ENCODE measurements at places on chromosomes 11 and 22.

- no peak for DNase-seq
Observed at GRCh38 chr11:105108247-105108646, 31.3 kb downstream of the CARD18 start.

GRCh38 chr22:20111045-20111688 is 4.7 kb upstream of the RANBP1 start:
- peak; percentile 75 for DNase-seq

- DNase-seq = peak; percentile 38
Observed at GRCh38 chr11:93740730-93741093, 583 bp downstream of the TAF1D start.

GRCh38 chr11:125063429-125064043 is 431 bp downstream of the SLC37A2 start:
- DNase-seq = peak; percentile 66

DNA sequence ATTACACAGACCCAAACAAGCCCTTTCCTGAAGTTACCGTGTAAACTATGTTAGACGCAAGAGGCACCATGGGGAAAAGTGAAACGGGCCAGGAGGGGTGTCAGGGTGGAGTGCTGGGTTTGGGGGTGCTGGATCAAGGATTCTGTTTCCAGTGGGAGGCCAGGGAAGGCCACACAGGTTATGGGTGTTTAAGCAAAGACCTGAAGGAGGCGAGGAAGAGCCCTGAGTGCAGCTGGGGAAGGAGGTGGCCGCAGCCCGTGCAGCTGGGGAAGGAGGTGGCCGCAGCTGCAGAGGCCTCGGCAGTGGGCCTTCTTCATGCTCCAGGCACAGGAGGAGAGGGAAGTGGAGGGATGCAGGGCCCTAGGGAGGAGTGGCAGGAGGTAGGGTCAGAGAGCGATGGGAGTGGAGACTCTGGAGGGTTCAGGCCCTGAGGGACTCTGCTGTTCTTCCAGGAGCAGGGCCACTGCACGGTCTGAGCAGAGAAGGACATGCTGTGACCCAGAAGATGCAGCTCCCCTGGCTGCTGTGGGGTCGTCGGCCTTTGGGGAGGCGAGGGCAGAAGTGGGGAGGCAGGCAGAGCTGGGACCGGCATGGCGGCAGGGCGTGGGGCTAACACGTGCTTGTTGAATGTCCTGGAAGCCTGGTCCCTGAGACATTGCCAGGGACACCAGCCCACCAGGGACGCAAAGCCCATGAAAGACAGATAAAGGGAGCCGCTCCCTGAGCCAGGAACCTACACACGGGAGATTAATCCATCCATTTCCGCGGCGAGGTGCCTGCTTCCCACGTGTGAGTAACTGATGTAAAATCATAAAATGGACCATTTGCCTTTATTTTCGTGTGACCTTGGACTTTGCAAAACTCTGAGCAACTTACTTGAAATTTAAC is 1049.1 kb downstream of the BRD1 start:
- no peak for DNase-seq

DNA sequence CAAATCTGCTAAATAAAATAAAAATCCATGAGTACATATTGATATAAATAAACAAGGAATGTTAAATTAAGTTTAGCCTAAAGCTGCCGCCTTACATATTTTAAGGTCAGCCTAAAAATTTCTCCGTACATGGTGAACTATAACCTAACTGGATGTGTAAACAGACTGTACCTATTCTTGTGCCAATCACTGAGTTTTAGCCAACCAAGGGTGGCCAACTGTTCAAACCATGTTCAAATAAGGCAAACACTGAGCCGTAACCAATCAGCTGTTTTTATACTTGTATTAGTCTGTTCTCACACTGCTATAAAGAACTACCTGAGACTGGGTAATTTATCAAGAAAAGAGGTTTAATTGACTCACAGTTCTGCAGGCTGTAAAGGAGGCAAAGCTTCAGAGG is 8.6 kb upstream of the QSER1 start:
- no peak for DNase-seq

GRCh38 chr11:75594211-75594610 is 32.2 kb downstream of the SERPINH1 start:
- no peak for DNase-seq

DNA sequence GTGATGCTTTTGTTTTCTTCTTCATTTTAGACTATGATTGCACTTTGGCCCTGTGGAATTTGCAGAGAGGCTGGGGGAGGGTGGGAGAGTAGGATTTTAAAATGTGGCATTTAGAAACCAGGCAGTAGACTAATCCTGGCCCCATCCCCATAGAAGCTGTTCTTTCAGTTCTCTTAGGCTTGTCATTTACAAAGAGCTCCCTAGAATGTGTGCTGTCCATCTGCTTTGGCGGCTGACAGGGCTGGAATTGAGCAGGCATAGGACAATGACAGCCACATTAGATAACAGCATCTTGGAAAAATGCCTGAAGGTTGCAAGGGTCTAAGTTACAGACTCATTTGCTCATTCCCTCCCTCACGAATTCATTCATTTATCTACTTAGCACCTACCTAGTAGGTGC is 9.8 kb downstream of the INSC start:
- no peak for DNase-seq

DNA sequence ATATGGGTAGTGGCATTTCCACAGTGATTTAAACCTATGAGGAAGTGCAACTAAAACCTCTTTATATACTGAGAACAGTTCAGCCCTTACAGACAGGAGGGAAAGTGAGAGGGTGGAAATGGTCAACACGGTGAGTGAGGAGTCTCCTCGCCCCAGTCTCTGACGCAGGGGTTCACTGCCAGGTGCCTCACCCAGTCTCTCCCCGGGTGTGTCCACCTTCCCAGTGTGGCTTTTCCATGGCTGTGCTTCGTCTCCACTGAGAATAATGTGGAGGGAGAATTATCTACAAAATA is 116.6 kb upstream of the TOP3B start:
- no peak for DNase-seq

GRCh38 chr22:24289741-24290163 is 19.1 kb downstream of the SPECC1L start:
- no peak for DNase-seq

GRCh38 chr11:10856689-10857458 is 979 bp downstream of the ZBED5 start:
- DNase-seq = peak; percentile 37

- DNase-seq = no peak
Observed at GRCh38 chr11:47480762-47481161, 31.8 kb upstream of the RAPSN start.

GRCh38 chr11:25613865-25614264 is 718.1 kb upstream of the ANO3 start:
- DNase-seq = no peak

DNA sequence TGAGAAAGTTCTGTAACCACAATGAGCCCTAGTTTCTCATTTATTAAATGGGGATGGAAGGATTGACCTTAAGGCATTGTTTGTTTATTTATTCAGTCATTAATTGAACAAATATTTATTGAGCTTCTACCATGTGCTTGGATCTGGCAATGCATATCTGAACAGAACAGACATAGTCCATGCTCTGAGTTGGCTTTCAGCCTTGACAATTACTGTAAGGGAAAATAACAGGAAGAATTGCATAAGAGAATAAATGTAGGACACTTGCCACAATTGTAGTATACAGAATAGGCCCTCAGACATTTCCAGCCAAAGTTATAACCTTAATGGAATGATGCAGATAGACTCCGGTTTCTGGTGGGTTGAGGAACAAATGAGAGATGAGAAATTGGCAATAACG is 160.5 kb upstream of the TTC12 start:
- no peak for DNase-seq

DNA sequence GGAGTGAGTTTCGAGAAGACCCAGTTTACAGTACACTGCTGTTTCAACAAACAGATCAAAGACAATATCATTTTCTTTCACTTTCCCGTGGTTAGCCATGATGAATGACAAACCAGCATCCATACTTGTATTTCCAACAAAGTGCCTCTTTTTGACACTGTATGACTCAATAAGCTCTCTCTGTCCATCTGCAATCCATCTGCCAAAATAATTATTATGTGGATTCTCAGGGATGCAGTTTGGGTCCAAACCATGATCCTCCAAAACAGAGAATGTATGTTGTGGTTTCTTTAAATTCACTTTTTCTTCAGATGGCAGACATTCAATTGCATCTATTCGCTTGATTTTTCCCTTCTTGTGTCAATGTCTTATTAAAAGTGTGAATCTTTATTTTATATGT is 37.8 kb upstream of the RASD2 start:
- no peak for DNase-seq

GRCh38 chr22:27558658-27559371 is 242.7 kb downstream of the MN1 start:
- no peak for DNase-seq

- no peak for DNase-seq
Observed at GRCh38 chr11:64511966-64512365, 79.1 kb upstream of the SLC22A12 start.

GRCh38 chr11:89516496-89516895 is 25.3 kb upstream of the NOX4 start:
- no peak for DNase-seq

DNA sequence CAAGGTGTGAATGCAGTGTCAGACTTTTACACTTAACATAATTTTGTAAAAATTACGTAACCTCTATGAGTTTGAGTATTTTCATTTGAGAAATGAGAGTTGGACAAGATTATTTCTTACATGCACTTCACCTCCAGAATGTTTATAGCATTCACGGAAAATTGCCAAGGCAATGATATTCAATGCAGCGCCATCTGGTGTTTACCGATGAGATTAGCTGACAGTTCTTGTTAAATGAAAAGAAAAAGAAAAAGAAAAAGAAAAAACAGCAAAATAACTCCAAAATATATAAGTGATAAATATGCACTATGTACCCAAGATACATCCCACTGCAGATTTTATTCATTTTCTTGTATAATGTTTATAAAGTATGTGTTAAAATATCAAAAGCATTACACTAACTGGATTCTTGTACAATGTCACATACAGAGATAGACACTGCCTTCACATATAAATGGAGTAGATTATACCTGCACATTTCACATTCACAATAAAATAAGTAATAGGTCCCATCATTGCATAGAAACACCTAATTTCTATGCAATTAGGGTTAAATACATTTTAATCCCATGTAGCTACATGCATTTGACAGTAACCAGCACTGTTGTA is 976.3 kb upstream of the FAT3 start:
- no peak for DNase-seq

GRCh38 chr11:104781719-104782376 is 116.4 kb downstream of the CASP12 start:
- no peak for DNase-seq

GRCh38 chr11:2186669-2187279 is 15.2 kb upstream of the TH start:
- peak; percentile 83 for DNase-seq

DNA sequence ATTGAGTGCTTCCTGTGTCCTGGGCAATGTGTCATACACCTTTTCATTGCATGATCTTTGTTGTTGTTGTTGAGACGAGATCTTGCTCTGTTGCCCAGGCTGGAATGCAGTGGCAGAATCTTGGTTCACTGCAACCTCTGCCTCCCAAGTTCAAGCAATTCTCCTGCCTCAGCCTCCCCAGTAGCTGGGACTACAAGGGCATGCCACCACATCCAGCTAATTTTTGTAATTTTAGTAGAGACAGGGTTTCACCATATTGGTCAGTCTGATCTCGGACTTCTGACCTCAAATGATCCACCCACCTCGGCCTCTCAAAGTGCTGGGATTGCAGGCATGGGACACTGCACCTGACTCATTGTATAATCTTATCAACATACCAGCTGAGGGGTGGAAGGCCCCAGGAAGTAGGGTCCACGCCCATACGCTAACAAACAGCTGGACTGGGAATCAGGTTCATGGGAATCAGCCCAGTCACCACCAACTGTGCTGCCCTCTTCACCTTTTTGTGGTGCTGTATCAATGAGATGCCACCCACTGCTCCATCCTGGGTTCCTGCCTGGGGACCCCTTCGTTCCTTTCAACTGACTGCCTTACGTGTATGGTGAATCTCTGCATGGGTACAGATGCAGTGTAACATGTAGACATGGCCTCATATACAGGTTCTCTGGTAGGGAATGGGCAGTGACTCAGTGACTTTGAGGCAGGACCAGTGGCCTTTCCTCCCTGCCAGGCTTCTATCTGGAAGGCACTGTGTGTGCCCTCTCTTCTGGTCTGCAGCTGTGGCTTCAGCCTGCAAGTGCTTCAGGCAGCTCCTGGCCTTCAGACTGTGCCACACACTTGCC is 32.5 kb upstream of the YWHAH start:
- no peak for DNase-seq

DNA sequence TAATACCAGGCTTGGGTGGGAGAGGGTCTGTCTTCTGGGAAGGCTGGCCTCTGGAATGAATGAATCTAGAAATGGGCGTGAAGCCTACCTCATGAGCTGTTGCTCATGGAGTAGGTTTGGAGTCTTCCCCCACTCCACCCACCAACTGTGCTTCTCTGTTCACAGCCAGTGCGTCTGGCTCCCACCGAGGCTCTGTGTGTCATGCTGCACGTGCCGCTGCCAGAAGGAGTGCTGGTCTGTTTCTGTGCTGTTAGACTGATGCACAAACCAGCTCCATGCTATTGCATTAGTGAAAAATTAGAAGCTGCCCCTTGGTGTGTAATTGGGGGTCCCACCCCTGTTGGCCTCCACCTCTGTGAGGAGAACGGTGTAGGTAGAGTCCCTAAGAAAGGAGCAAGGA is 132.3 kb upstream of the PARVA start:
- no peak for DNase-seq

DNA sequence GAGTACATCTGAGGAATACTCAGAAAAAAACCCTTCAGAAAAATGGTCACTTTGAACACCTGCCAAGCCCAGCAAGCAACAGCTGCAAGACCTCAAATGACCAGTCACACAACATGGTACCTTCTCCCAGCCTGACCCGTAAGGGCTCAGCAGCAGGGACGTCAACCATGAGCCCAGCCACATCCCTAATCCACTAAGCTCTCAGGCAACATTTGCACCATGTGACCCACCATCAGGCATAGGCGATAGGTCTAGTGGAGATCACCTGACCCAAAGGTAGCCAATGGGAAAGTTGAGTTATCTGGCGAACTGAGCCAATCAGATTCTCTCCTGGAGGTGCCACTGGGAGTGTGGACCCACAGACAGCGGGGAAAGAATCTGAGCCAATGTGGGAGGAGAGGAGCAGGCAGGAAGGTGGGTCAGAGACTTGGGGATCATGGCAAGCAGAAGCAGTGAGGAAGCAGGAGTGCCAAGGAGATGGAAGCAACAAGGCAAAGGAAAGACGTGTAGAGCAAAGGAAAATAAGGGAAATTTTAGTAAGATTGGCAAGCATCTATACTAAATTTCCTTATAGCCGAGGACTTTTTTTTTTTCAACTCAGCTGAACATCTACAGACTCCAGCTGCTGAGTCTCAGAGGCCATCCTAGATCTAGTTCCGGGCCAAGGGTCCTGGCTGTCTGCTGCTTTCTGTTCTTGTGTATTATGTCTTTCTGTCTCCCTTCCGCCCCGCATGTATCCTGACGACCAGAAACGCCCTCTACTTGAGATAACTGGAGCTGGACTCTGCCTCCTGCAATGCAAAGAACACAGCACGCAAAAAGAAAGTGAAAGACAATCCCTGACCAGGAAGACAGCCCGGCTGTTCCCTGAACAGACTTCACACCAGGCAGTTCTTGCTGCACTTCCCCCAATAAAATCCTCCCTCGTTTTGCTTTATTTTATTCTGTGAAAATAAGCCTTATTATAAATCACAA is 11.0 kb upstream of the PLAAT2 start:
- no peak for DNase-seq
